ENCODE measurements at places on chromosomes 5 and 9. TPM values are rescaled to one million over a fixed set of nuclear protein-coding genes. Genes with fewer than 3 reads are reported as not detected.

Gene NR2F1
- not detected for total RNA-seq

Gene GAPVD1
- total RNA-seq, result 66.1 TPM

Gene LCN10
- not detected for total RNA-seq

Gene GARIN3
- total RNA-seq, result not detected

Data from natural killer cell (primary cell).